ENCODE measurements at places on chromosomes 4 and X.

DNA sequence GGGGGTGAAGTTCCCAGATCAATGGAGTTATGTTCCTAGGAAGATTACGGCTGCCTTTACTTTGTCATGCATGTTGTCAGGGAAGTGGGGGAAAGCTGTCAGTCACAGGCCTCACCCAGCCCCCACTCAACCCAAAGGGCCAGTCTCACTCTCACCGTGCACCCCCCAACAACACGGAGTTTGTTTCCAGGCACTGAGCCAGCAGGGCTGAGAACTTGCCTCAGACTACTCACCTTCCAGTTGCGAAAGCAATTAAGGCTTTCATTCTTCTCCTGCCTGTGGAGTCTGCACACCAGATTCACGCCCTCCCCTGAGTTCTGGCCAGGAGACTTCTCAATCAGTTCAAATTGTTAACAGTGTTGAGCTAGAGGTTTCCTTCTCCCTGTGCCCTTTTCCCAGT lies 114.3 kb downstream of the SH3BGRL start:
- DNase-seq, result no peak

GRCh38 chrX:141278306-141278705 lies 36.0 kb upstream of the SPANXC start:
- no peak for DNase-seq

GRCh38 chrX:48800574-48801279 lies 1.1 kb upstream of the HDAC6 start:
- no peak for DNase-seq

- no peak for DNase-seq
Measured at GRCh38 chrX:7620560-7620959, 222.4 kb upstream of the VCX start.

DNA sequence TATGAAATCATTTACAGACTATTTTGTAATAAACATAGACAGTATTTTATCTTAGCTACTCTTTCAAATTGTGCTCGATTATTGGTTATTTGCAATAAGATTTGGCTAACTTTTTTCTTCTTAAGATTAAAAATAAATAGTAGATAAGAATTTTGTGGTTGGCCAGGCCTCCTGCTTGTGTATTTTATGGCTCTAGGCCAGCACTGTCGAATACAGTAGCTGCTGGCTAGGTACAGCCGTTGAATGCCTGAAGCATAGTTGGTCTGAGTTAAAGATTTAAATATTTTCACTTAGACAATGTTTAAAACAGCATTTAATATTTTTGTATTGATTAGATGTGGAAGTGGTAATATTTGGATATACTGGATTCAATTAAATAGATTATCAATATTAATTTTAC lies 481.0 kb downstream of the SPRY1 start:
- no peak for DNase-seq

GRCh38 chr4:166143227-166143626 lies 270.2 kb downstream of the TLL1 start:
- no peak for DNase-seq
